ENCODE measurements at places on chromosomes 5 and 9. TPM values are rescaled to one million over a fixed set of nuclear protein-coding genes. Genes with fewer than 3 reads are reported as not detected.

ECSCR gene
- total RNA-seq, result 17.2 TPM

NNT gene
- 116 TPM for total RNA-seq

ZFP2 gene
- 1.6 TPM for total RNA-seq

NTRK2 gene
- total RNA-seq, result 26.6 TPM

GTF3C5 gene
- total RNA-seq, result 28.2 TPM

MRPL50 gene
- 17.2 TPM for total RNA-seq

PPIP5K2 gene
- total RNA-seq, result 38.6 TPM

SPEF2 gene
- total RNA-seq, result 3.7 TPM

CCDC187 gene
- total RNA-seq, result under 0.01 TPM

FGF1 gene
- total RNA-seq, result 2.6 TPM

KCNIP1 gene
- total RNA-seq, result 4.2 TPM

SPATA6L gene
- 1.6 TPM for total RNA-seq

TAF11L10 gene
- not detected for total RNA-seq

PCDHGC5 gene
- total RNA-seq, result 2.1 TPM

ENTREP1 gene
- total RNA-seq, result 15.1 TPM

GARIN3 gene
- not detected for total RNA-seq

LTC4S gene
- total RNA-seq, result 3.7 TPM

OR2Y1 gene
- not detected for total RNA-seq

TYRP1 gene
- total RNA-seq, result not detected

GABRA1 gene
- total RNA-seq, result not detected

PCDHB10 gene
- total RNA-seq, result 2.6 TPM

PDE6A gene
- not detected for total RNA-seq

CATSPER3 gene
- total RNA-seq, result 0.52 TPM

TMEM252 gene
- total RNA-seq, result not detected

TAF11L8 gene
- not detected for total RNA-seq

SPINK6 gene
- not detected for total RNA-seq

RPS23 gene
- 9,051 TPM for total RNA-seq

Measured in skeletal muscle tissue (tissue), 5 donors.